Motor neuron (in vitro differentiated cells): ENCODE measurements at places on chromosomes 12 and 14. TPM values are rescaled to one million over a fixed set of nuclear protein-coding genes. Genes with fewer than 3 reads are reported as not detected.
A peak's percentile ranks its signal among the peaks of the same experiment; 100 is the strongest.

DNA sequence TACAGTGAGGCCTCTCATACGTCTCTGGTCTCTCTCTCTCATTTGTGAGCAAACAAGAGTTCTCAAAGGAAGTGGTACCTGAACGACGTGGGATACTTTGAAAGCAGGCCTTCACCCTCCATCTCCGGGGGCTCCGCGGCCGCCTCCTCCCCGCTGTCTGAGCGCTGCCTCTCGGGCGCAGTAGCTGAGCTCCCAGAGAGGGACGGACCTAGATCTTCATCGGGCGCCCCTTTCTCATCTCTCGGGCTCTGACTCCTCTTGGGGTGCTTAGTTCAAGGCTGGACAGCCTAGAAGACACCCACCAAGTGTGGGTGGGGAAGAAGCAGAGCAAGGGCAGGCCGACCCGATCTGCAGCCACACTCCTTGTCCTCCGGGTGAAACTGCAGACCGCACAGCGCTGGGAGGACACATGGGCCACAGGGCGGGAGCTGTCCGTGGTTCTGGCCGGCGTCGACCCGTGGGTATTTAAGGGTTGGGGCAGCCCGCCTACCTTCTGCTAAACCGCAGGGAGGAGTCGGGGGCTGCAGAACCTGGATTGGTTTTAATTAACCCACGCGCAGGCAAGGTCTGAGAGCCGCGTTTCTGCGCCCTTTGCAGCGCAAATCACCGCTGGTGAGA is 92.7 kb downstream of the PAH start:
- ATAC-seq = peak; percentile 79

DNA sequence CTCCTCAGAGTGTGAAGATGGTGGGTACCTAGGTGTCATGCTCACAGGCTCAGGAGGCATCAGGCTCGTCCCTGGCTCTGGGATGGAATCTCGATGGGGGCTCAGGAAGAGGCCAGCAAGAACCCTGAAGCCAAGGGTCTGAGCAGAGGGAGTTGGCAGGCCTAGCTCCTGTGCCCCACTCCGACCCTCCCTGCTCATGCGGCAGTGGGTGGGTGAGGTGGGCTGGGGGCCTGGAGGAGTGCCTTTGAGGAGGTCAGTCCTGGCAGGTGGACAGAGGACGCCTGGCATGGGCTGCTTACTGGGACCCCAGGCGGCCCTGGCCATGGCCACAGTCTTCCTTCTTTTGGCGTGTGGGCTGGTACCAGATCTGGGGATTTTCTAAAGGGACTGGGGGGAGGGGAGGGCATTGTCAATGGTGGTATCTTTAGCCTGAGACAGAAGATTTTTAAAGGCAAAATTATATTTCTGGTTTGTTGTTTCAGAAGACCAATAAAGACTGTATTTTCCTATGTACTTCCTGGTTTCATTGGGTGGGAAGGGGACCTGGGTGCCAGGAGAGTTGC is 16.0 kb downstream of the LRTM2 start:
- ATAC-seq = no peak

DNA sequence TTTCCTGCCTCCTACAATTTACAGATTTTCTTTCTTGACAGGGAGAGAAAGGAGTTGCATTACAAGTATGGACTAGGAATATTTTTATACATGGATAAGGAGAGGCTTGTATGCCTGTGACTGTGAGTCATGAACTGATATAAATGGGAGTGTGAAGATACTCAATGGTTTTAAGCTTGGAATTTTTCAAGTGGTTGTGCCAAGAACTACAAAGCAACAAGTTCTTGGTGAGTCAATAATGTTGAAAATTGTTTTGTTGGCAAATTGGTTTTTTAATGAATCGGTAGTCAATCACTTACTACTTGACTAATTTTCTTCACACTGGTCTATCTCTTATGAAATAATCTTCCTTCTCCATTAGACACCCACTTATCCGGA is 58.9 kb upstream of the HMGA2 start:
- peak; percentile 86 for ATAC-seq

DNA sequence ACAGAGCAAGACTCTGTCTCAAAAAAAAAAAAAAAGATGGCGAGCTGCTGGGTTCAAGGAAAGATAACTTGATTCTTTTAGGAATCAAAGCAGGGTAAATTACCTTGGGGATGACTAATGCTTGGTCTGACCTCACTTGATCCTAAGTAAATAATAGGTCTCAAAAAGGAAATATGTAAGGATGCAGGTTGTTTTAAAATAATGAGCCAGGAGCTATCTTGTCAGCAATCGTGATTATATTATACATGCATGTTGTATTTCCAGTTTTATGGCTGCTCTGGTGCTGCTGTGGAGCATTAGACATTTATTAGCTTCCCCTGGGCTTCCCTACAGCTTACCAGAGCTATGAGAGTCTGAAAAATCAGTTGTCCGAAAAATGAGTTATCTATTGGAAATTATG is 2.6 kb downstream of the EIF2B2 start:
- no peak for ATAC-seq

DNA sequence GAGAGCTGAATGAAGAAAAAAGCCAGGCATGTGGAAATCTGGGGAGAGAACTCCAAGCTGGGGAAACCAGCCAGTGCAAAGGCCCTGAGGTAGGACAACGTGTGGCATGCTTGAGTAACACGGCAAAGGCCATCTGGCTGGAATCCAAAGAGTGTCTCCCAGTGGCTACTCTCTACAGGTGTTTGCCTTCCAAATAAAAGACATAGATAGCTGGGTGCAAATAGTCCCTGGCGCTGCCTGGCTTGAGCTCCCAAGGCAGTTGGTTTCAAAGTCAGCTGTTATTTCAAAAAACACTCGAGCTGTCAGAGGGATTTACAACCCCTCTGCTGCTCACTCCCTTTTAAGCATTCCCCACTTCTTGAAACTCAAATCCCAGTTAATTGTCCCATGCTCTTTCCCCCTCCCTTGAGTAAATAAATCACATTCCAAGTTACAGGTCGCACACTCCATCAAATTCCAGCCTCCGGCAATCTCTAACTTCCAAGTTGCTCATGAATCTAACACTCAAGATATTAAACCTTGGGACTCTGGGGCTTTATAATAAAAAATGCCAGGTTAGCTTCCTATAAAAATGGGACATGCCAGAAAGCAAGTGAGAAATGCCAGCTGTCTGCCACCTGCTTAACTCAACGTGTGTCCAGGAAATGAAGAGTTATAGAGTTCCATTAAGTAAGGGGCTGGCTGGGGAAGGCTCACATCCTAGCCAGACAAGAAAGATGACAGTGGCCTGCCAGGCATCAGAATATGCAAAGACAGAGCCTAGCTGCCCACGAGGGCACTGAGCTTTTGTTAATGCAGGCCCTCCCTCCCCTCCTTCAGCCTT is 133.6 kb upstream of the NOS1 start:
- peak; percentile 57 for ATAC-seq

DNA sequence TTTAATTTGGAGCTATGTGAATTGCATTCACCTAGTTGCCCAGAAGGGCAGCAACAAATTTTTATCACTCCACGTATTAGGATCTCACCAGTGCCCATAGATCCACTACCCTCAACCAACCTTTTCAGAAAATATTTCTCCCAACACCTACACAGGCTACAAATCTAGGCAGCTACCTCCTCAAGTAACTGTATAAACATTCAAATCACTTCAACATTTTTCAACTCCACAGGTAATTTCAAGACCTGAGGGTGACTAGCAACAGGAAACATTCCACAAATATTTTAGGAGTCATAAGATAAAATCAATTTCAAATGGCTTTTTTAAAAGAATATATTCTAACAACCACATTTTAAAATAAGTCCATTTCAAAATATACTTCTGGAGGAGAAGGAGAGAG is 12.9 kb downstream of the PHLDA1 start:
- no peak for ATAC-seq

DNA sequence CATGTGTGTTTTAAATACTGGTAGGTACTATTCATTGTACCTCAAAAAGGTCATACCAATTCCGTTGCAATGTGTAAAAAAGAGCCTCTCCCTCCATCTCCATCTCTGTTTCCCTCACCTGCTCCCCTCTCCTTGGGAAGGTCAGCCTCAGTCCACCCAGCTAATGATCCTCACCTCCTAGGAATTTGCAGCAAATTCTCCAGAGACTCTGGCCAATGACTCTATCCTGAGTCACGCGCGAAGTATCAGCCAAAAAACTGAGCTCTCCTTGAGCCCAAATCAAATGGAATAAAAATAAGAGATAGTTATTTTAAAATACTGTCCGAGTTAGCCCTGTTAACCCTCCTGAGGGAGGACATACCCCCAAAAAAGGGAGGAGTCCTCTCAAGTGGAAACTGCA is 148.4 kb downstream of the DPF3 start:
- ATAC-seq = no peak

DNA sequence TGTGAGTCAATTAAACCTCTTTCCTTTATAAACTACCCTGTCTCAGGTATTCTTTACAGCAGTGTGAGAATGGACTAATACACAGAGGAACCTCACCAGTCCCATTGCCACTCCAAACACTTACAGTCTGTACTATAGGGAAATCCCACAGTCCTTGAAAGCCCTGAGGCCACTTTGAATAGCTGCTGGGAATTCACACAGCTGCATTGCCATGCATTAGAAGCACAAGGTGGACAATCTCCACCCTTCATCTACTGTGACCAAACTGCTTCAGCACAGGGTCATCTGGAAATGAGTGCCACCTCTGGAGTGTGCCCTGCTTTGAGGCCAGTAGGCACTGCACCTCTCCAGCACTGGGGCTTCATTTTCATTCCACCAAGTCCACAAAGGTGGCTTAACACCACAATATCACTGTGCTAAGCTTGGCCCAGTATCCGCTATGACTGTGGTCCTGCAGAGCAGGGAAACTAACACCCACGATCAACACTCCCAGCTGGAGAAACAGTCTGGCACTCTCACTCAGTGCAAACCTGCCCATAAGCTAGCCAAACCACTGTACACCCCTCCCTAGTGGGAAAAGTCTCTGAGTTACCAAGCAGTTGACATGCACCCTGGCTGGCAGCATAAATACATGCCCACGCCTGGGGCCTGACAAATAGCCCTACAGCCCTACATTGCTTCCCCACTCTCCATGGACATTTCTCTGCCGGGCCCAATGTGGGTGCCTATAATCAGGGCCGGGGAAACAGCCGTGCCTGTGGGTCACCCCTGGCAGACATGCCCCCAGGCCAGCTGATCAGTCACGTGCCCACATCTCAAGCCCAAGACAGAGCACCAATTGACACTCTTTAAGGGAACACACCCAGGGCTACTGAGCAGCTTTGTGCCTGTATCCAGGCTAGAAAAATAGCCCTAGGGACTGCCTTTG is 294.3 kb upstream of the MGAT4C start:
- ATAC-seq = no peak

GRCh38 chr14:80754696-80755095 is 186.8 kb downstream of the CEP128 start:
- no peak for ATAC-seq

GRCh38 chr14:32399920-32400319 is 70.8 kb downstream of the AKAP6 start:
- no peak for ATAC-seq

DNA sequence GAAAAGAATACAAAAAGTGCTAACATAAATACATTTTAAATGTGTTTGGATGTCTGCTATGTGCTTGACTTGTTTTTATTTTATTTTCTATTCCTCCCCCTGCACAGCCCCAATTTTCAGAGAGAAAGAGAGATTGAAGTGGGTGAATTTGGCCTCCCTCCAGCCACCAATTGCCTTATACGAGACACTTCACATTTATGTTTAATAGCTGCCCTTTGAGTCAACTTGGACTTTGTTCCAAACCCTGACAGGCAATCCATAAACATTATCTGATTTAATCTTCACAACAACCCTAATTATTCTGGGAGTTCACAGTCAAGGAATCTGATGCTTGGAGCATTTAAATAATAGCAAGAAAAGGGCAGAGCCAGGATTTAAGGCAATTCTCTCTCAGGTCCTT is 161.7 kb downstream of the SLC15A4 start:
- no peak for ATAC-seq

- no peak for ATAC-seq
These were observed 21.5 kb upstream of the YARS2 start for GRCh38 chr12:32777159-32777558.

DNA sequence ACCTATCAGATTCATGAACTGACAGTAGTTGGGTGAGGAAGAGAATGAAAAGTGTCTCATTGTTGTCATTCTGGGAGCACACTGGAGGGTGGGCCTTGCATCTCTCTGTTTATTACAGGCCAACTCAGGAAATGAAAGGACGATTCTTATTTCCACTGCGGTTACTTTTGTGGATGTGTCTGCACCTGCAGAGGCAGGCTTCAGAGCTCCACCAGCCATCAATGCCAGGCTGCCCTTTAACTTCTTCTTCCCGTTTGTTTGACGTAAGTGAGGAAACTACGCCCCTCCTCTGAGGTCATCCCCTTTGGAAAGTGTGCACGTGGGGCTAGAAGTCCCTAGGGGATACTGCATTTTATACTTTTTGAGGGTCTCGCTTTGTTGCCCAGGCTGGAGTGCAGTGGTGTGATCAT is 33.7 kb downstream of the TCTN1 start:
- ATAC-seq = no peak

GRCh38 chr14:53790731-53791500 is 165.7 kb downstream of the BMP4 start:
- no peak for ATAC-seq

DNA sequence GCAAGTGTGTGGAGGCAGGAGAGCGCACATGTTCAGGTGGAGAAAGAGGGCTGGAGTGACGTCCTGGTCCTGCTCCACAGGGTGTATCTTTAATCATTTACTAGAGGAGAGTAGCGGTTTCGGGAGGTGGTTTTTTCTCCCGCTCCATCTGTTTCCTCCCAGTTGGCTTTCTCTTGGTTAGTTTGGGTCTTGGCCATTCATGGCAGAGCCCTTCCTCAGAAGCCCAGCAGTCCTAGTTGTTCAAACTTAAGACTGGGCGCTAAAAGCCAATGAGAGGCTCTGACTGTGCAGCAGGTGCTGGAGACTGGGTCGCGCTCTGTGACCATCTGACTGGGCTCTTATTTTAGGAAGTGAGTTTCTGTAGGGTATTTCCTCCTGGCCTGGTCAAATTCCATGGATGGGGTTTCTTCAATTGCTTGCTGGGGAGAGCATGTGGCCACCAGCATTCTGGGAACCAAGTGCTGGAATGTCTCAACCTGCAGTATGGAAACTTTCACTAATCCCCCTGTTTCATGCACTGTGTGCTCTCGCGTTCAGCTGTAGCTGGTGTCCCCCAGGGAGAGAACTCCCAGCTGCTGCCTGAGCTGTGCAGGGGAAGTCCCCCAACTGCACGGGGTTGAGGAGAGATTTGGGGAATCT is 27.4 kb upstream of the TSPAN9 start:
- no peak for ATAC-seq

DNA sequence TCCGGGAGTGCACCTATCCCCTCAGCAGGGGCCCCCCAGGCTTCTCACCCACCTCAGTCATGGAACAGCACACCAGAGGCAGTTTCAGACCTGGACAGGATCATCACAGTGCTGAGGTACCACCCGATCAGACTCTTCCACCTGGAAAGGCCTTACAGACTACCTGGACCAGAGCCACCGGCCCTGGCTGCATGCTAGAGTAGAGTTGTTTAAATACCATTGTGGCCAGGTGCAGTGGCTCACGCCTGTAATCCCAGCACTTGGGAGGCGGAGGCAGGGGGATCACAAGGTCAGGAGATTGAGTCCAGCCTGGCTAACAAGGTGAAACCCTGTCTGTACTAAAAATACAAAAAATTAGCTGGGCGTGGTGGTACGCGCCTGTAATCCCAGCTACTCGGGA is 61.5 kb downstream of the TSPAN11 start:
- no peak for ATAC-seq

- no peak for ATAC-seq
These were observed 8.3 kb downstream of the HOXC12 start for GRCh38 chr12:53963005-53963404.

The OR10P1 gene
- not detected in 2 replicates for total RNA-seq

The CDK17 gene
- total RNA-seq = 33.6 and 37.3 TPM in 2 replicates

The FAM186B gene
- 1.8 TPM in 2 replicates for total RNA-seq

The PRKD1 gene
- total RNA-seq = 4.6 and 4.8 TPM in 2 replicates

The TBX3 gene
- total RNA-seq = 17.4 and 18.9 TPM in 2 replicates

The ETNK1 gene
- 77.3 and 93.4 TPM in 2 replicates for total RNA-seq

The FOXA1 gene
- 0.56 and 0.59 TPM in 2 replicates for total RNA-seq

The IFI27 gene
- 8.8 and 9.2 TPM in 2 replicates for total RNA-seq
